Epithelial cell of esophagus (primary cell): ENCODE measurements at places on chromosomes 2 and 18.

DNA sequence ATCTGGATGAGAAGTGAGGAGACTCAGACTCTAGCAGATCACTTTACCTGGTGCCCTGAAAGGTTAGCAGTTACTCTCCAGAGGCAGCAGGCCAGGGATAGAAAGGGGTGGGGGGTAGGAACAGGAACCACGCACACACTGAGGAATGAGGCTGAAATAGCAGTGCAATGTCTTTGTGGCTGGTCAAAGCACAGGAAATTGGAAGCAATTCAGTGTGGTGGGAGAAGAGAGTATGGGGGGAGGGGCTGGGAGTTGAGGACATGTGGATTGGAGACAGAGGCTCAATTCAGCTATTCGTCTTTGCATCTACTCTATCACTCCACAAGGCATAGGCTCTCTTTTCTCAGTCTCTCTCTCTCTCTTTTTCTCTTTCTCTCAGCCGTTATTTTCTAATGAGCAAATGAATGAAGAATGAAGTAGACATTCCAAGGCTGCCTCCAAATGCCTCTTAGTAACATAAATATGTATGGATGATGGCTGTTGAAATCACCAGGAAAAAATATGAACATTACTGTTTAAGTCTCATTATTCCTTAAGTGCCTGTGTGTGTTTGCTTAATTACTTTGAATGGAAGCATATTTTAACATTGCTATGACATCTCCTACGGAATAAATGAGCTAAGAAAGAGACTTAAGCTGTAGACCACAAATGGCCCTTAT is 979.4 kb downstream of the TSN start:
- no peak for DNase-seq

DNA sequence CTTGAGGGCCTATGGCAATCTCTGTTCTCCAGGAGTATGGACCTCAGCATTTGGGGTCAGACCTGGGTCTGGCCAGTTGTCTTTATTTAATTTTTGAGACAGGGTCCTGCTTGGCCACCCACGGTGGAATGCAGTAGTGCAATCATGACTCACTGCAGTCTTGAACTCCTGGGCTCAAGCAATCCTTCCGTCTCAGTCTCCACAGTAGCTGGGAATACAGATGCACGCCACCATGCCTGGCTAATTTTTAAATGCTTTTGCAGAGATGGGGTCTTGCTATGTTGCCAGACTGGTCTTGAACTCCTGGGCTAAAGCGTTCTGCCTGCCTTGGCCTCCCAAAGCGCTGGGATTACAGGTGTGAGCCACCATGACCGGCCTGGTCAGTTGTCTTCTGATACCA is 46.4 kb upstream of the INHBB start:
- no peak for DNase-seq

DNA sequence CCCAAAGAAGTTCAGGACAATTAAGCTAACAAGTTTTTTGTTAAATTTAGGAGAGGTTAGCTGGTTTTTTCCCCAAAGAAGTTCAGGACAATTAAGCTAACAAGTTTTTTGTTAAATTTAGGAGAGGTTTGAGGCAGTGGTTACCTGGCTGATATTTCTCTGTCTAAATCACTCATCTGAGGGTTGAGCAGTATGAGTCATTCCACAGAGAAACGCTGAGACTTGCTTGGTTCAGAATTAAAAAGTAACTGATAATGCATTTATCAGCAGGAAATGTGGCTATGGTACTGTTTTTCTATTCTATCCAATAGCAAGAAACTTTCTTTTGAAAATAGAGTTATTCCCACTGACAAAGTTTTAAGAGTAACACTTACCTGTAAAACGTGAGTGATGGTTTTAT is 22.8 kb upstream of the KIDINS220 start:
- peak; percentile 71 for DNase-seq

DNA sequence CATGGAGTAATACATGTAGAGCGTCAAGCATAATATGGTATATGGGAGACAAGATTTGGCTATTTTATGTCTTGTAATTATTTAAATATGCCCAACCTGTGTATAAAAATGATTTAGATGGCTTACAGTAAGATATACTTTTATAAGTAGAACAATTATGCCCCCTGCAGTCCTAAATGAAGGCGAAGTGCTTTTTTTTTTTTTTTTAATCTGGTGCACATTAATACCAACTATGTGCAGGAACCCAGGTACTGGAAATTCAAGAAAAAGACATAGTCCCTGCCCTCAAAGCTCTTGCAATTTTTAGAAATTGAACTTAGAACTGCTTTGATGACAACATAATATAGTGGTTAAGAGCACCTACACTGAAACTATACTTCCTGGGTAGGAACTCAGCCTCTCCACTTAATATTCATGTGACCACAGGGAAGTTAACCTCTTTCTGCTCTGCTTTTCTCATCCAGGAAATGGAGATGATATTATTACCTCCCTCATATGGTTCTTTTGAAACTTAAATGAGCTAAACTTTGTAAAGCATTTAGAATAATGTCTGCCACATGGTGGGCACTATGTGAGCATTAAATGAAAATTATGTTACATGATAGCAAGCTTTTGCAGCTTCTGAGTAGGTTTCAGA is 38.1 kb downstream of the AFTPH start:
- DNase-seq, result peak; percentile 20

DNA sequence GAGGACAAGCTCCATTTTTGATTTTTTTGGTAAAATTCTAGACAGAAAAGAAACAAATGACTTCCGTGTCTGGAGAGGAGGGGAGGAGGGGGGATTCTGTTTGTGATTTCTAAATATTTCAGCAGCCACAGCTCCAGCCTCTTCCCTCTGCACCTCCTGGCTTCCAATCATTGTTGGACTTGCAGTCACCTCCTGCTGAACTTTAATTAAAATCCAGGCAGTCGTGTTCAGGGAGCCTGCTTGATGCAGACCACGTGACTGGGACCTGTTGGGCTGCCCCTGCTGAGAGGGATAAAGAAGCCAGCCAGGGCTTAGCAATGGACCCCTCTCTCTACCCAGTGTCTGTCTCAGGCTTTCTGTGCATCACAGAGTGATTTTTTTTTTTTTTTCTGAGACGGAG is 115.1 kb downstream of the SH3BP4 start:
- no peak for DNase-seq

- DNase-seq, result peak; percentile 40
These were observed 15.6 kb downstream of the SLC39A10 start for GRCh38 chr2:195672674-195673073.

DNA sequence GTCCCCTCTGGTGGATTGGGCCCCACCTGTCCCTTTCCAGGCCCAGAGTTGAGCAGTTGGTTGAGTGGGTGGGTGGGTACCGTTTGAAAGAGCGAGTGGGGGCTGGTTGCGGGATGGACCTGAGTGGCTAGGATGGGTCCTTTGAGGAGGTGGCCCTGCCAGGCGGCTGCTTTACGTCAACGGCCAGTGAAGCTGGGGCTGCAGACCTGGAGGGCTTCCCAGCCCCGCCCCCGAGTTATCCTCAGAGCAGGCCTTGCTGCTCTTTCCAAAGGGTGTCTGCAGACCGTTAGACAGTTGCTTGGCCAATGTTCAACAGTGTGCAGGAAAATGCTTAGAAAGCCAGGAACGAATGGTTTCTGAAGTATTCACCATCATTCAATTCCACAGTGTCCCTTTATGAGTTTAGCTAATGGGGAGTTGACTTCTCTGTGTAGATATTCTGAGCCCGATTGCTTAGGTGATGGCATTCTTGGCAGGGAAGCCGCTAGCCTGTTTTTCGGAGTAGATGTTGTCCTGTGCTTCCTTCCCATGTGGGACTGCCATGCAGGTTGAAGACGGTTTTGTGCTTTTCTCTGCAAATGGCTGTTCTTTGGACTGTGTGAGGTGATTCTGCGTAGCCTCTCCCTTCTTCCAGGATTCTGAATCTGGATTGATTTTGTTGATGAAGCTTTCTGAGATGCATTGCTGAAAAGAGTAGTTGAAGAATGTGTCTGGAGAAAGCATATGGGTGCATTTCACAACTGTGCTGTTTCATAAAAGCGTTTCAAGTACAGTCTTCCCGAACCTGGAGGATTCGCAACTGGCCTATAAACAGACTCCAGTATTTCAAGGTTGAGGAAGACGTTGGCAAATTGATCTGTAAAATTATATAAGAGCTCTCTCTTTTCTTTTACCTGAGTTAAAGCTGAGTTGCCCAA is 45.8 kb downstream of the LDLRAD4 start:
- no peak for DNase-seq

GRCh38 chr18:60022671-60023276 is 123.0 kb downstream of the PMAIP1 start:
- no peak for DNase-seq

- DNase-seq, result no peak
These were observed 254.9 kb downstream of the ZNF521 start for GRCh38 chr18:25097057-25097456.

DNA sequence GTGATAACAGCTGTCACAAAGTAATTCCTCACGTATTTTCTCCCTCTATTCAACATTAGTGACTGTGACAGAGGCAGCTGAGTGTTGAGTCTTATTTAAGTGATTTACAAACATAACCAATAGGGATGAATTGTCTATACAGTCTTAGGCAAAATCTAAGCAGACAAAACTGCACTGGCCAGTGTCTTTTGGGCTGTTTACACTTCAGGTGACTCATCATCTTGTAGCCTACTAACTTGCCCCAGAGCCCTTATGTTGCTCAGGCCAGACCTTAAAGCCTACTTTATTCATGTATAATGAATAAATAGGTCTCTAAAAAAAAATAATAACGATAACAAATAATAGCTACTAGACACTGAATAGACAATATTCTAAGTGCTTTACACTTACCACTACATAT is 17.2 kb downstream of the THOC1 start:
- peak; percentile 58 for DNase-seq

- no peak for DNase-seq
These were observed 80.7 kb upstream of the DNER start for GRCh38 chr2:229795058-229795457.

DNA sequence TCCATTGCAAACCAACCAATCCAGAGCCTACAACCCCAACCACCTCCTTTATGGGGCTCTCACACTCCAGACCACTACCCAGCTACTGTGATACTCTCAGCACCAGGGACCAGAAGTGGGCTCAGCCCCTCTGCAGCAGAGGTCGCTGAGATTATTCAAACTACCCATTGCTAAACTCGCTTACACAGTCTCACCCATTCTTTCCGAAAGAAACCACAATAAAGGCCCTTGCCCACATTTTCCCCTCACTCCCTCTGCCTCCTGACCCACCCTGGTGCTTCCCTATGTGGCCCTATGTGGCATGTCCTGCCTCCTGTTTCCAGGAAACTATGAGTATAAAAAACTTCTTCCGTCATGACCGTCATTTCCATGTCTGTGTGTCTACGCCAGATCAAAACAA is 10.7 kb downstream of the TEX51 start:
- no peak for DNase-seq

GRCh38 chr2:9114458-9114857 is 92.2 kb upstream of the ASAP2 start:
- DNase-seq, result peak; percentile 55

GRCh38 chr18:51433296-51433695 is 235.8 kb upstream of the MEX3C start:
- no peak for DNase-seq

DNA sequence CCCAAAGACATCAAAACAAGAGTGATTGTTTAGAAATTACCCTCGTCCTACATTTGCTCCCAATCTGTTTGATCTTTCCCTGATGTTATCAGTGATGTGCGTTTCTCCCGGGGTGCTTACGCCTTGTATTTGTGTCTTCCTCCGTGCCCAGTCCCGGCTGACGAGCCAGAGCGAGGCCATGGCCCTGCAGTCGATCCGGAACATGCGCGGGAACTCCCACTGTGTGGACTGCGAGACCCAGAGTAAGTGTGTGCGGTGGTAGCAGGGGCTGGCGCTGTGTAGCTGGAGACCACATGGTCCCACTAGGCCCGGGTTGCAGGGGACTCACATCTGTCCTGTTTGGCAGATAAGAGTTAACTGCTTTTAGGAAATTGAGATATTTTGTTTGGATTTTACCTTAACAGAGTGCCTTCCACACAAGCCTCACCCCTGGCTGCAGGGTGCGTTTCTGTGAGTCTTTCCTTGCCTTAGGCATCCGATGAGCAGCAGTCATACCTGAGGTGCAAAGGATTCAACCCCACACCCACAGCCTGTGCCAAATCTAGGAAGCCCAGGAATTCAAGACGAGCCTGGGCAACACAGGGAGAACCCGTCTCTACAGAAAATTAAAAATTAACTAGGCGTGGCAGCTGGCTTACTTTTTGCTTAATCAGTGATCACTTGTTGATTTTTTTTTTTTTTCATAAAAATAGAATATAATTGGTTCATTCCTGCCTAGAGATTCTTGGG is 127.4 kb downstream of the GBX2 start:
- DNase-seq, result peak; percentile 94

GRCh38 chr2:168529900-168530561 is 74.0 kb downstream of the CERS6 start:
- no peak for DNase-seq

- DNase-seq, result peak; percentile 52
These were observed 151.8 kb upstream of the MMADHC start for GRCh38 chr2:149739171-149739882.

DNA sequence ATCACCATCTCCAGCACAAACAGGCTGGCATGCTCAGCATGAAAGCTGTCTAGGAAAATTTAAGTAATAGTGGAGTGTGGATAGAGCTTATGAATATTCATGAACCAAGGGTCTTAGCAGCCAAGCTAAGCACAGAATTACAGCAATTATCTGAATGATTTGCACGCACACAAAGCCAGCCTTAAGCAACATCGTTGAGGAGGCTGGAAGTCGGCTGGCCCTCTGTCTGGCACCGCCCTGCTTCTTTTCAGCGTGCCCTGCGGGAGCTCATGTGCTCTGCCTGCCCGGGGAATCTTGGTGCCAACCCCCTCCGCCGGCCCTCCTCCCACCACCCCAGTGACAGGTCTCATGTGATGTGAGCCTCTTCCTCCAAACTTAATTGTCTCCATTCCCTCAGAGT is 540.1 kb downstream of the CMPK2 start:
- DNase-seq, result no peak

DNA sequence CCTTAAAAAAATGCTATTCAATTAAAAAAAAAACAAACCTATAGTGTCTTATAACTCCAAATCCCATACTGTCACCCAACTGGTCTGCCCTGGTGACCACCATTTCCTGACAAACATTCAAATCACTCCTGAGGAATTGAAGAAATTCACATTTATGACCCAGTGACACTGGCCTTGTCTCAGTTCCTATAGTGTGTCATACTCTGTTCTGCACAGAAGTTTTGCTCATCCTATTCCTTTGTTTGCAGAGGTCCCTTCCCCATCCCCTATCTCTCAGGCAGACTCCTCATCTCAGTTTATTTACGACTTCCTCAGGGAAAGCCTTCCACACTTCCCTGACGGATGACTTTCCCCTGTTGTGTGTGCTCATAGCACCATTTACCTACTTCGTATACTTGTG is 14.7 kb downstream of the ZC3H6 start:
- DNase-seq, result no peak

GRCh38 chr2:59312967-59313940 is 1072.1 kb upstream of the FANCL start:
- DNase-seq, result no peak
